H9 (cell line): ENCODE measurements at places on chromosomes 1 and 21. TPM values are rescaled to one million over a fixed set of nuclear protein-coding genes. Genes with fewer than 3 reads are reported as not detected.

Gene CD53
- 0.15 and 0.31 TPM in 2 replicates for total RNA-seq

Gene SLC30A10
- 0.09 and 0.20 TPM in 2 replicates for total RNA-seq

Gene CPLANE2
- 6.3 and 7.7 TPM in 2 replicates for total RNA-seq

Gene MMEL1
- total RNA-seq, result 0.42 and 0.59 TPM in 2 replicates

Gene LEFTY1
- 102 and 107 TPM in 2 replicates for total RNA-seq

Gene FRRS1
- total RNA-seq, result 4.6 and 5.6 TPM in 2 replicates

DNA sequence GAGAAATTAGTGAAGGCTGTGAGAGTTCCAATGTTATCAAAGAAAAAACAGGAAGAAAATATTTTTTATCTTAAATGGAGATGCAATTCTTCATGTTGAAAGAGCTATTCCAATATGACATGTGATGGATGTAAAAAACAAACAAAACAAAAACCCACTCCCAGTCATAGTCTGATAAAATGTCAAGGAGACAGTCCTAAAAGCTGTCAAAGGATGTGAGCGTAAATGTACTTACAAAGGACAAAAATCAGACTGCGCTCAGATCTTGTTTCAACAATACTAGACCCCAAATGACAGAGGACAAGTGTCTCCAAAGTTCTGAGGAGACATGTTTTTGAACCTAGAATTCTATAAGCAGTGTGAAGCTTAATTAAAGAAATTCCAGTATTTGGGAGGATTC, 265.8 kb downstream of the PLPP3 start:
- DNase-seq, result no peak
- 0 out of 2 replicates have a peak, but pooled peaks cover 4% of the 10 kb centered on the region for H3K36me3 ChIP-seq
- no peaks in the 10 kb centered on the region for H3K27me3 ChIP-seq
- no peak overlapping the region for H3K27ac ChIP-seq
- no peaks in the 10 kb centered on the region for H3K4me1 ChIP-seq

DNA sequence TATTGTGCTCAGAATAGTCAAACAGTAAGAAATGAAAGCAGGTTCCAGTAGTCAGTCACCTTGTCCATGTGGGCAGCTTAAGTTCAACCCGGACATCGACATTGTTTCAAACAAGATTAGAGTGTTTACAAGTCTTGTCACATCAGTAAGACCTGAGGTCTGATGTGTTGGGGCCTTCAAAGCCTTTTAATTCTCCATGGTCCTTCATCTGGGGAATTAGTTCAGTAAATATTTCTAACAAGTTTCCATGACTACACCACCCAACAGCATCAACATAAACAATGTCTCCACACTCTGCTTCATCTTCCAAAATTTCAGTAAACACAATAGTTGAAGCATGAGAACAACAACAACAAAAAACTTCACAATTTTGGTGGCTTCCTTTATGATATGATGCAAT, 15.1 kb upstream of the ADORA1 start:
- H3K27me3 ChIP-seq, result no peaks in the 10 kb centered on the region
- H3K4me1 ChIP-seq, result no peaks in the 10 kb centered on the region
- H3K36me3 ChIP-seq, result no peaks in the 10 kb centered on the region
- H3K4me3 ChIP-seq, result no peak overlapping the region
